Left kidney (tissue), 8 donors: ENCODE measurements at places on chromosomes 1 and 21. TPM values are rescaled to one million over a fixed set of nuclear protein-coding genes. Genes with fewer than 3 reads are reported as not detected.

CACNA1E gene
- 0.63 TPM for polyA plus RNA-seq

MX1 gene
- 8.4 TPM for polyA plus RNA-seq

OR2AK2 gene
- not detected for polyA plus RNA-seq

SLC37A1 gene
- 8.0 TPM for polyA plus RNA-seq

RAB3B gene
- 7.3 TPM for polyA plus RNA-seq

CYP4A22 gene
- 8.2 TPM for polyA plus RNA-seq

IGFN1 gene
- 0.91 TPM for polyA plus RNA-seq

OR6N1 gene
- not detected for polyA plus RNA-seq

DPT gene
- not detected for polyA plus RNA-seq

LRRC38 gene
- not detected for polyA plus RNA-seq

CR2 gene
- 1.1 TPM for polyA plus RNA-seq

- DNase-seq: no peak
Measured at GRCh38 chr1:23416964-23417363, 7.6 kb downstream of the TCEA3 start.

DNA sequence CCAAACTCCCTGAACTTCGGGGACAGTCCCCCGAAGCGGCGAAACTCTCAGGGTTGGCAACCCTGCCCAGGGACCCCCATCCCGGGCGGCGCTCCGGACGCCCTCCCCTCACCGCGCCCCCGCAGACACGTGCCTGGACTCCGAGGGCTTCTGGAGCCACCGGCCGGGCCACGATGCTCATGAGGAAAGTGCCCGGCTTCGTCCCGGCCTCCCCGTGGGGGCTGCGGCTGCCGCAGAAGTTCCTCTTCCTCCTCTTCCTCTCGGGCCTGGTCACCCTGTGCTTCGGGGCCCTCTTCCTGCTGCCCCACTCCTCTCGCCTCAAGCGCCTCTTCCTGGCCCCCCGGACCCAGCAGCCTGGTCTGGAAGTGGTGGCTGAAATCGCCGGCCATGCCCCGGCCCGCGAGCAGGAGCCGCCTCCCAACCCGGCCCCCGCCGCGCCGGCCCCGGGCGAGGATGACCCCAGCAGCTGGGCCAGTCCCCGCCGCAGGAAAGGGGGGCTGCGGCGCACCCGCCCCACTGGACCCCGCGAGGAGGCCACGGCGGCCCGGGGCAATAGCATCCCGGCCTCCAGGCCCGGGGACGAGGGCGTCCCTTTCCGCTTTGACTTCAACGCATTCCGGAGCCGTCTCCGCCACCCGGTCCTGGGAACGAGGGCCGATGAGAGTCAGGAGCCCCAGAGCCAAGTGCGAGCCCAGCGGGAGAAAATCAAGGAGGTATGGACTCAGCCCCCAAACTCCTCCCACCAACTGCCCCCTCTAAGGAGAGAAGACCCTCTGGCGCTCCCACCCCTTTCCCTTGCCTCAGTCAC is 1.2 kb downstream of the MAN1C1 start:
- no peak for DNase-seq

- no peak for DNase-seq
Measured at GRCh38 chr1:115145226-115145625, 55.9 kb upstream of the TSPAN2 start.

GRCh38 chr1:77065693-77066342 is 153.4 kb downstream of the PIGK start:
- no peak for DNase-seq

DNA sequence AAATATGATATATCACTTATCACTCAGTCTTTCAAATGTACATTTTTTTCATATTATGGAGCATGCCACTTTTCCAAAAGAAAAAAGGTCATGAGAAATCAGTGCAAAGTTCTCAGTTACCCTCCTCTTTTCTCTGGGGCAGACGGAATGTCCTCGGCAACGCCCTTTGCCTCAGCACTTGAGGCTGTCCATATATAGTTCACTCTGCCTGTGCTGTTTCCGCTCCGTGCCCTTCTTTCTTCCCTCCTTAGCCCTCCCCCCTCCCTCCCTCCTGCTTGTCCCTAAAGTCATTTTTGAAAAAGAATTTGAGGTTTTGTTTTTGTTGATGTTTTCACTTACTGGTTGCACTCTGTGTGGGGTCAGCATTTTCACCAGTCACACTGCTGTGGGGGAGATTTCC is 5.4 kb downstream of the BARHL2 start:
- DNase-seq: no peak

DNA sequence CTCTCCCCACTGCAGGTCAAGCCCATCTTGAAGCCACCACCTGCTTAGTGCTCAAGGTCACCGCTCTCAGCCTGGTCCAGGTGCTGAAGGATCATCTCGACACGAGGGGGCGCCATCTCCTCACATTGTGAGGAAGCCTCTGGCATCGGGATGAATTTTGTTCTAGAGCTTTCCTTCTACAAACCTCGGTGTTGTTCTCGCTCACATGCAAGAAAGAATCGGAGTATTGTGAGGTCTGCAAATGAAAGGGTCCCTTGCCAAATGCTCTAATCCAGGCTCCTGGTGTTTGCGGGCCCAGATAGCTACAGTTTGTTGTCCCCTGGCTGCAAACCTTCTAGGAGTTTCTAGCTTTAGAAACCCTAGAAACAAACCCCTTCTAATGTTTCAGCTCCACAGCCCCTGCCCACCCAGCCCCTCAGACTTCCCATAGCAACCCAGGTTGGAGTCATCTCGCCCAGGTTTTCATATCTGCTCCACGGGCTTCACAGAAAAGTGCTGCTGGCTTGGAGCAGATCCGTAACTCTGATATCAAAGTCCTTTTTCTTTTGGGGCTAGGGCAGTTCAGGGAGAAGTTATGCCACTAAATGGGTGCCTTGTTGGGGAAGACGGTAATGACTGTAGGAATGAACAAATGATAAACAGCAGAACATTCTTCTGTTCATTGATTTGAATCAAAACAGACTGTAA is 8.6 kb upstream of the ATP5PO start:
- peak; percentile 89 for DNase-seq

DNA sequence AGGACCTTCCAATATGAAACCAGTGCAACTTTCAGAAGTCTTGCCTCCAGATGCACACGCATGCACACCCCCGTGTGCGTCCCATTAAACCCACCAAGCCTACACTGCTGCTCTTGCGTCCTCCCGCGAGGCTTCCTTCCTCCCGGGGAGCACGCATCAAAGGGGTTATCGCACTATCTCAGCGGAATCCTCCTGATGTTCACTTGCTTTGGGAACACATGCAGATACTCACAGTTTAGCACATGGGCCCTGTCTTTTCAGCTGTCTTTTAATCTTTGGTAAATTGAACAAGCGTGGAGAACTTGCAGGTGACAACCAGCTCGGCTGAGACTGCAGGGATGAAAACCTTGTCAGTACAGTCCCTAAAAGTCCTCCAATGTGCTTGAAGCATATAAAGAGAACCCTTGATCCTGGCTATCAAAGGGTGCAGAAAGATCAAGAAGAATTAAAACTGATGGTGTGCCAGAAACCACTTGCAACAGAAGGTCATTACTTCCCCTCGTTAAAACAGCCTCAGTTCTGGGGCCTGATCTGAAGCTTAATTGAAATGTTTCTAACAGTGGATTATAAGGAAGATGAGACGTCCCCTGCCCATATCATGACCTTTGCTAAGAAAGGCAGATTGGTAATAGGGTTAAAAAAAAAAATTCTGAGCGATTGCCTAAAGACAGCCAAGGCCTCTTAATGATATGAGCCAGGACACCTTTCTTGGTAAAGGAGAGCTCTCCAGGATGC is 149.4 kb upstream of the LMO4 start:
- DNase-seq: no peak

GRCh38 chr1:110106013-110106941 is 6.0 kb upstream of the UBL4B start:
- DNase-seq: peak; percentile 64

- no peak for DNase-seq
Measured at GRCh38 chr1:225435487-225435886, 7.6 kb upstream of the LBR start.

GRCh38 chr1:43272576-43273571 is 3.1 kb downstream of the TMEM125 start:
- no peak for DNase-seq

DNA sequence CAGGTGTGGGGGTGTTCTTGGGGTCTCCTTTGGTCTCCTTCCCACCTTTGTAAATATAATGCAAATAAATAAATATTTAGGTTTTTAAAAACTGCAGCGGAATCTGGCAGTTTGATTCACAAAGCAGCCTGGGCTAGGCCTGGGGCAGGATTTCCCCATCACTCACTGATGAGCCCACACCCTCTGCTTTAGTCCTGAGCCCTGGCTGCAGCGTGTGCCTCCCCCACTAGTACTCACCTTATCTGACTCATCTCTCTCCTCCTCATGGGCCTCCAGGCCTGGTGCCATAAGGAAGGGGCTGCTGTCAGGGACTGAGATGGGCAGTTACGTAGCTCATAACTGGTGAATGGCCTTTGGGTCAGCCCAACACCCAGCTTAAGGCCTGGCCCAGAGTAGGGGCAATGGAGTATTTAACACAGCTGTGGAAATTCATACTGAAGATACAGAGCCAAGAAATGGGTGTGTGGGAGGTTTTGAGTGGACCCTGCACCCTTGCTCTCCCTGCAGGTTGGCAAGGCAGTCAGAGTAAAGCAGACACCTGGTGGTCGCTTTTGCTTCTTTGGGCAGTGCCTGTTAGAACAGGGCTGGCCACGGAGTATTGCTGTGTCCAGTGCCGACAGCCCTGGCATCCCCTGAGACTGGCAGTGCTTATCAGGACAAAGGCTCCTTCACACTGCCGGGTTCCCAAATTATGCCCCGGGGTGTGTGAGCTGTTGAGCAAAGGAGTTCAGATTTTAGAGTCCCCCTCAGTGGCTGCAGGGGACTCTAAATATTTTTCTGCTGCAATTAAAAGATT is 39.7 kb downstream of the AZIN2 start:
- DNase-seq: no peak

DNA sequence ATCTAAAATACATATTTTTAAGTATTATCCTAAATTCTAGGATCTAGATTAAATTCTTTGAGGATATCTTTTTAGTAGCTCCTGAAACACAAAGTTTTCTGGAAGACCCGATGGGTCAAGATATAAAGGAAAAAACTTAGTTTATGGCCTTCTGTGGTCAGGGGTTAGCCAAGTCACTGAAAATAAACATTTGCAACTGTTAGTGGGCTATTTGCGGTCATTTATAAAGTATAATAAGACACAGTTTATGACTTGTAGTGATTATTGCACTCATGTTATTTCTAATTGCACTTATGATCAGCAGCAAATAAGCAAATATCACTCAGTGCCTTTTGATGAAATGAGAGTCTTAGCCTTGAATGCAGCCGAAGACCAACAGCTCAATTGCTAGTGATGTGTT is 183.3 kb downstream of the NFIA start:
- DNase-seq: no peak

DNA sequence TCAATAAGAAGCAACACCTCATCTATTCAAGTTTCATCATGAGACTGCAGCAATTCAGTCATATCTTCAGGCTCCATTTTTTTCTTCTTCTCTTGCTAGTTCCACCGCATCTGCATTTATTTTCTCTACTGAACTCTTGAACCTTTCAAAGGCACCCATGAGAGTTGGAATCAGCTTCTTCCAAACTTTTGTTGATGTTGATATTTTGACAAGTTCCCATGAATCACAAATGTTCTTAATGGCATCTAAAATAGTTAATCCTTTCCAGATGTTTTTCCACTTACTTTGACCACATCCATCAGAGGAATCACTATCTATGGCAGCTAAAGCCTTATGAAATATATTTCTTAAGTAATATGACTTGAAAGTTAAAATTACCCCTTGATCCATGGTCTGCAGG is 434.3 kb downstream of the GPATCH2 start:
- DNase-seq: no peak

DNA sequence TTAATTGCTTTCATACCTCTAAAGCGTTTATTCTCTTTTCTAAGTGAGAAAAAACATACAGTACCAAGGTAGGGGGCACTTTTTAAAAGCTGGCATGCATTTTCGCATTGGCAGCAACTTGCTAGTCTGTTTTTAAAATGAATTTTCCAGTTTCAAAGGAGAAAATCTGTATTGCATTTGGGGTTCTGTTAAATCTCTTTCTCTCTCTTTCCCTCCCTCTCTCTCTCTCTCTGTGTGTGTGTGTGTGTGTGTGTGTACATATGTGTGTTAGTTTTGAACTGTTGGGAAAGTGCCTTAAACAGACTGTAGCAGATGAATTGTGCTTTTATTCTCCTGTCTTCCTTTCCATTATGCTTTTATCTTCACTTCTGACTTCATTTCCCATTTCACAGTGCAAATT is 7.3 kb downstream of the NIBAN1 start:
- no peak for DNase-seq

- DNase-seq: no peak
Measured at GRCh38 chr1:18581420-18581880, 49.2 kb upstream of the PAX7 start.

DNA sequence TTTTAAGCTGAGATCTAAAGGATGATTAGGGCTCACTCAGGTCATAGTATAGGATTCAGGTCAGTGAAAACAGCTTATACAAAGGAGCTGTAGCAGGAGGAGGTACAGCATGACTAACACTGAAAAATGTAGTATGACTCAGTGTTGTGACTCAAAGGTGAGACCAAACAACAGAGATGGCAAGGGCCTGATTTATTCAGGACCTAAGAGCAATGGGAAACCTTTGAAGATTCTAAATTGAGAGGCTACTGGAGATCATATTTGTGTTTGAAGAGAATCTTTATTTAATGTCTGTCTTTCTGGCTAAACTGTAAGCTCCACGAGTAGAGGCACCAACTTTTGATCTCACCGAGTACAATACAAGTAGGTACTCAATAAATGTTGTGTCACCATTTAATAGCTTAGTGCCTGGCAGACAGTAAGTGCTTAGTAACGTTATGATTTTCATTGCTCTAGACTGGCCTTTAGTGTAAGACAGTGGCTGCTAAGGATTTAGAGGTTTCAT is 43.5 kb downstream of the PRKAA2 start:
- DNase-seq: no peak

GRCh38 chr1:233791721-233792120 is 112.8 kb upstream of the SLC35F3 start:
- DNase-seq: no peak

DNA sequence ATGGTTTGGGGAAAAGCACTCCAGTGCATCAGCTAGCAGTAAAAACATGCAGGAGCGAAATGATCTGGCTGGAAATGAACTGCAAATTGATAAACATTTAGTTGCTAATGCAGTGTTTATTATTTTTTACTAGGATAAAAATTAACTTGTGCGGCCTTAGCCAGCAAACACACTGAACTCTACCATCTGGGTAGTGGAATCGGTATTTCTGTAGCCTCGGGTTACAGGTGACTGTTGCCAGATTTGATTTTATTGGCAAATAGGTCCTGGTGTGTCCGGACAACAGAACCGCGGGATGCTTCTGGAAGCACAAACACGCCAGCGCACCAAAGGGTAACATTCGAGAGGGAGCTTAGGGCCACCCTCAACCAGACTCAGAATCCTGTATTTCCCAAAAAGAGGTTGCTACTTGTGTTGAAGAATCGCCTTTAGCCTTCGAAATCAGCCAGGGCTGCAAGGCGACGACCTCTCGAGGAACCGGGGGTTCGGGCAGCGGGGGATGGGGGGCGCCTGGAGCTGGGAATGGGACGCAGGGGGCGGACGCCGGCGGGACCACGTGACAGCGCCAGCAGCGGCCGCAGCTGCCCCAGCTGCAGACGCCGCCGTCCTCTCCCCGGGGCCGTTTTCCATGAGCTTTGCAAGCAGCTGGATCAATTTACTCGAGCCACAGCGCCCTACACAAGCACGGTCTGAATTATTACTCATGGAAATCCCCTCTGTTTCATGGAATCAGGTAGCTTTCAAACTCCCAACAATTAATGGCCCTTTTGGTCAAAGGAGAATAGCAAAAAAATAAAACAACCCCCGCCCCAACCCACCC is 158.8 kb downstream of the TOMM20 start:
- no peak for DNase-seq

GRCh38 chr21:31072533-31072932 is 34.3 kb upstream of the KRTAP19-8 start:
- DNase-seq: no peak
